ENCODE measurements at places on chromosomes 11 and 22.

DNA sequence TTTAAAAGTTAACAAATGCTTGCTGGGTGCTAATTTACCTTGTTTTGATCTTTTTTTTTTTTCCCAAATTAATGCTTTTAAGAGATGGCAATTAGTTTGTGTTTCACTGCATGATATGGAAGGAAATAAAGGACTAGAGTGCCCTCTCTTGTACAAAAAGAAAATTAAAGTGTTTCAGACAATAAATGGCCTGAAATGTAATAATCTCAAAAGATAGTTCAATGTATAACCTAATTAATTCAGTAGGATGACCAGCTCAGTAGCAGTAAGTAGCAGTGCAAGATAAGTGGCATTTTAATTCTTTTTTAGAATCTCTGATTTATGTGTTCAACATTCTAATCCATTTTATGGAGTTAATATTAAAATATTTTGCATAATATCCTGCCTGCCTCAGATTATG is 39.9 kb upstream of the MYO18B start:
- no peak for DNase-seq

GRCh38 chr11:115493488-115493887 is 10.7 kb downstream of the CADM1 start:
- DNase-seq, result no peak

- no peak for DNase-seq
Observed at GRCh38 chr11:134762248-134763029, 350.4 kb upstream of the B3GAT1 start.

- no peak for DNase-seq
Observed at GRCh38 chr11:27395556-27396258, 32.7 kb upstream of the CCDC34 start.

- no peak for DNase-seq
Observed at GRCh38 chr22:39269095-39269790, 24.5 kb upstream of the PDGFB start.

DNA sequence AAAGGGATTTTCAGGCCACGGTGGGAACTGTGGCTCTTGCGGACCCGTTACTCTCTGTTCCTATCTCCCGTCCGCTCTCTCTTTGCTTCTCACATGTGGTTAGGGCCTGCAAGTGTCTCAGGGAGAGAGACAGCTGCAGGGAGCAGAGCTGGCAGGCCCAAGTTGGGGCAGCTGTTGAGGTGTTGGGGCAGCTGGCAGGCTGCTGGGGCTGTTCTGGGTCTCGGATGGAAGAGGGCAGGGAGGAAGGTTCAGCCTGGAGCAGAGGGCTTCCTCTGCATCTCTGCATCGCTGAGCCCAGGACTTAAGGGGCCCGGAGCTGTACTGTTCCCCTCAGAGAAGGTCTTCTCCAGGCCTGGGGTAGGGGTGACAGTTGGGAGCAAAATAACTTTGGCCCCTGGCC is 2.6 kb upstream of the CNIH2 start:
- no peak for DNase-seq

GRCh38 chr11:8283100-8283464 is 19.4 kb upstream of the LMO1 start:
- DNase-seq, result no peak

GRCh38 chr11:101442936-101443521 is 140.8 kb downstream of the TRPC6 start:
- no peak for DNase-seq

DNA sequence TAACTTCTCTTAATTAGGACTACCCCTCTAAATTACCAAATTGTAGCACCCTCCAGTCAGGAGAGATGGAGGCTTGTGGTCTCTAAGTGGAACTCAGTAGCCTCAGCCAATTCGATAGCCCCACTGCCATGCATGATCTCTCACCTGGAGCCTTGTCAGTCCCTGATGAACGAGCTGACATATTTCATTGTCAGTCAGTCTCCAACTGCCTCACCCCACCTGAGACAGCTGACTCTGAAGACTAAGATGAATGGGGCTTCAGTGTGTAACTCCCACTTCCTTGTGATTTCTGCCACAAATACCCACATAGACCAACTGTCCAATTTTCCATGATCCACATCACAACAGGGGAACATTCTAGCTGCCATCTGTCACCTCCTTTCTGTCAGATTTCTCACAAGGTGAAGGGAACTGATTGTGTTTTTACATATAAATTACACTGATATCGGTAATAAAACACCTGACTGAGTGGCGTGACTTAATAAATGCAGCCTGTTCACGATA is 206.5 kb downstream of the FAM181B start:
- no peak for DNase-seq

GRCh38 chr11:8746331-8746974 is 63.9 kb downstream of the RPL27A start:
- DNase-seq, result no peak

DNA sequence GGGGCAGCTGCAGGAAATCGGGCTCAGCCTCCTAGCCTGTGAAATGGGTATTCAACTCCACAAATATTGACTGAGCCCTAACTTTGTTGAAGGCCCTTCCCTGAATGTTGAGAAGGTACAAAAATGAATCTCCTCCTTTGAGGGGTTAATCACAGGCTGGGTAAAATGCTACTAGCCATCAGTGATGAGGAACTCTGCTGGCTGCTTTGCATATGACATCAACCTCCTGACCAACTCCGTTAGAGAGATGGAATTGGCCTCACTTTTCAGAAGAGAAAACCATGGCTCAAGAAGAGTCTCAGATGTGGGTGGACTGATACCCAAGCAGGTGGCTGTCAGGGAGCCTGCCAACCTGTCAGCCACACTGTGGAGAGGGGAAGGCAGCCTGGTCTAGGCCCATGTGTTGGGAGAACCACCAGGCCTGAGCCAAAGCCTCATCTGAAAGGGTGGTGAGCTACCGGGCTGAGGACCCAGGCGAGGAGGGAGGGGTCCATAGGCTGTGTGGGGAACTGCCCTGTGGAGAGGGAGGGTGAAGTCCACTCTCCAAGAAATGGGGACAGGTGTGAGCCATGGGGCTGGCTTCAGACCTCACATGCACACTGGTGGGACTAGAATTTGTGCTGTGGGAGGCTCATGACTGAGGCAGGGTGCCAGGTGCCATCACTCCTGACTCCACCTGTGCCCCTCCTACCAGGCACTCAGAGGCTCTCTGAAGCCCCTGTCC is 11.8 kb downstream of the CDCA5 start:
- no peak for DNase-seq

DNA sequence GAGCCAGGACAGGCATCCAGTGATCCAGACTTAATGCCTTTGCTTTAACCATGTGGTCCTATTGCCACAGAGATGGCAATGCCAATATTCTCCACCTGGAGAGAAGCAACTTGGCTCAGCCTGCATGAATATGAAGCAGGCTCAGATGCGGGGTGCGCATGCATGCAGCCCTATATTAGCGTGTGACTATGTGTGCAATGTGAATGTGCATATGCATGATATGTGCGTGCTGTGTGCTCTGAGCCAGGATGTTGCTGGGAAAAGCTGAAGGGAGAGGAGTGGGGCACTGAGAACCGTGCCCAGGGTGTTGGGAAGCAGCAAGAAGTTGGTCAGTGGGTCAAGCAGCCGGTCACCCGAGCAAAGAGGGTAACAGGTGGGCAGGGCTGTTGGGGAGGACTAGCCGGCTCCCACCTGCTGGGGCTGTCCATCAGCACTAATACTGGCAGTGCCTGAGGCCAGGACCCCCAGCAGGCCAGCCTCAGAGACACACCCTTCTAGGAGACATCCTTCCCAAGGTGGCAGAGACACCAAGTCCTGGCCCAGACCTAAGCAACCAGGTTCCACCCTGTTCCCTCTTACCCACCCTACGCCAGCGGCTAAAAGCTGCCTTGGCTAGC is 24.8 kb upstream of the MYOD1 start:
- DNase-seq, result no peak

- DNase-seq, result no peak
Observed at GRCh38 chr22:43008921-43009320, 6.0 kb downstream of the PACSIN2 start.

GRCh38 chr11:61715867-61716266 is 35.7 kb downstream of the DAGLA start:
- no peak for DNase-seq

DNA sequence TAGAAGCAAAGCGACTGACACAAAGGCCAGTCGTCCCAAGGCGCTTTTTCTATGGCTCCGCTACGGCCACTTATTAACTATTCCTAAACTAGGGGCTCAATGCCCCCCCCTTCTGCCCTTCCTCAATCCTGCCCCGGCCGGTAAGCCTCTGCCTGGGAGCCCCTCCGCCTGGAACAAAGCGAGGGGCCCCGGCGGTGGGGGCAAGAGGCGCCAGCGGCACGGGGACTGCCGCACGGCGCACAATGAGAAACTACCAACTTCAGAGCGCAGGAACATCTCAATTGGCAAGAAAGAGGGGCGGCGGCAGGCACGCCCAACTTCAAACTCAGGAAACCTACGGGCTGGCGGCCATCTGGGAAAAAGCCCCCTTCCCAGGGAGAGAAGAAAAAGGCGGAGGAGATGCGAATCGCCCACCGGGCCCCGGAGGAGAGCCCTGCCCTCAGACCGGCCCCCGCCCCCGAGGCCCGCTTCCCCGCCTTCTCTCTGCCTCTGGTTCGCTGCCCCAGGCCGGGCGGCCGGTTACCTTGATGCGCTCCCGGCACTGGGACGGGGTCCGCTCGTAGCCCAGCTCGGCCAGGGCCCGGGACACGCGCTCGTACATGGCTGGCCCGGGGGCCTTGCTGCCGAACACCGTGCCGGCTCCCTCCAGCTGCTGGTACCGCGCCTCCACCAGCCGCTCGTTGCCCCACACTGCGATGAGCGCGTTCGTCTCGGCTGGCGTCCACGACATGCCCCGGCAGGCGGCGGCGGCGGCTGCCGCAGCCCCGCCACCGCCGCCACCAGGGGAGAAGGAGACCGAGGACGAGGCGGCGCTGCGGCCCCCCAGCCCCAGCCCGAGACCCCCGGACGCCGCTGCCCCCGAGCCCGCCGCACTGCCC is 619 bp downstream of the MSANTD2 start:
- DNase-seq, result peak; percentile 73

- no peak for DNase-seq
Observed at GRCh38 chr22:23212061-23213021, 32.0 kb downstream of the BCR start.

- DNase-seq, result no peak
Observed at GRCh38 chr22:41021061-41021612, 70.0 kb downstream of the RBX1 start.

- DNase-seq, result no peak
Observed at GRCh38 chr11:33110083-33110482, 51.2 kb downstream of the CSTF3 start.

- no peak for DNase-seq
Observed at GRCh38 chr22:31923136-31923535, 21.2 kb upstream of the YWHAH start.

- DNase-seq, result no peak
Observed at GRCh38 chr11:31782257-31782656, 28.9 kb downstream of the PAX6 start.

- DNase-seq, result no peak
Observed at GRCh38 chr22:21709688-21710087, 25.9 kb downstream of the YPEL1 start.

DNA sequence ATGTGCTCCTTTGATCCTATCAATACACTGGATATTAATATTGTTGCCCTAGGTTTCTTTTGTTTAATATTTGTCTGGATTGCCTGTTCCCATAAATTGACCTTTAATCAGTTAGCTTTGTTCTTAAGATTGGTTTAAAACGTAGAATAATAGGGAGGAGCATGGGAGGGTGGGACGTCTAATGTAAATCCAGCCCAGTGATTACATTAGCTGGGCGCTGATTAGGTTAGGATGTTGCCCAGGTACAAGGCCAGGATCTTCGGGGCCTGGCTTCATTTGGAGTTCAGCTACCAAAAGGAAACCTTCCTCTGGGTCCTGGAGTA is at the start of gene SRSF8:
Gene SRSF8, plus strand, starts transcription at position 204 of the 323 bp plus-strand sequence. CDS start 308 bp downstream, outside the sequence.
- no peak for DNase-seq

All from posterior cingulate gyrus (tissue), 11 donors.